ENCODE measurements at places on chromosomes 3 and 15.

- no peak for DNase-seq
Observed at GRCh38 chr3:10263646-10264363, 15.5 kb downstream of the TATDN2 start.

DNA sequence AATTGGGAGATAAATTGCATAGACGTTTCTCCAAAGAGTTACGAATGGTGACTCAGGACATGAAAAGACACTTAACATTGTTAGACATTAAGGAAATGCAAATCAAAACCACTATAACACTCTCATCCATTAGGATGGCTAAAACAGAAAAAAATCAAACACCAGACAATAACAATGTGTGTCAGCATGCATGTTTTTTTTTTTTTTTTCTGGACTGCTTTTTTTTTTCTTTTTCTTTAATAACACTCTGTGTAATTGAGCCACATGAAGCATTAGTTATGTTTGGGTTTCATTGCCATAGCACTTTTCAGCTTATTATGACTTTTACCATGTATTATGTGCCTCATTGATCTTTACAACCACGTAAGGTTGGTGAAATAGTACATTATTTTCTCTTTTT lies 95.0 kb downstream of the NFKBIZ start:
- DNase-seq, result no peak

DNA sequence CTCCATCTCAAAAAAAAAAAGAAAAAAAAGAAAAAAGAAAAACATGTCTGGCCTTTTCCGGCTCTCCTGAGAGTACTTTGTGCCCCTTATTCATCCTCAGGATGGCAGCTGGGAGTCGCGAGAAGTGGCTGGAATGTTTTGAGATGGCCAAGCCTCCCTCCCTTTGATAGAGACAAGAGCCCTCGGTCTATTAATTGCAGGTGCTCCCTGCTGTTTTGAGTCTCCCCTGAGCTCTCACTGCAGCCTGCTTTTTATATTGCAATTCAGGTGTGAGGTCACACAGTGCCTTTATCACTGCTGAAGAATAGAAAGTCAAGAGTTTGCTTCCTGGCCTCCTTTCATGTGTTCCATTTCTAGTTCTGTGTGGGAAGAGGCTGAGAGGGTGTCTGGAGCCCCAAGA lies 10.9 kb downstream of the CA12 start:
- no peak for DNase-seq

DNA sequence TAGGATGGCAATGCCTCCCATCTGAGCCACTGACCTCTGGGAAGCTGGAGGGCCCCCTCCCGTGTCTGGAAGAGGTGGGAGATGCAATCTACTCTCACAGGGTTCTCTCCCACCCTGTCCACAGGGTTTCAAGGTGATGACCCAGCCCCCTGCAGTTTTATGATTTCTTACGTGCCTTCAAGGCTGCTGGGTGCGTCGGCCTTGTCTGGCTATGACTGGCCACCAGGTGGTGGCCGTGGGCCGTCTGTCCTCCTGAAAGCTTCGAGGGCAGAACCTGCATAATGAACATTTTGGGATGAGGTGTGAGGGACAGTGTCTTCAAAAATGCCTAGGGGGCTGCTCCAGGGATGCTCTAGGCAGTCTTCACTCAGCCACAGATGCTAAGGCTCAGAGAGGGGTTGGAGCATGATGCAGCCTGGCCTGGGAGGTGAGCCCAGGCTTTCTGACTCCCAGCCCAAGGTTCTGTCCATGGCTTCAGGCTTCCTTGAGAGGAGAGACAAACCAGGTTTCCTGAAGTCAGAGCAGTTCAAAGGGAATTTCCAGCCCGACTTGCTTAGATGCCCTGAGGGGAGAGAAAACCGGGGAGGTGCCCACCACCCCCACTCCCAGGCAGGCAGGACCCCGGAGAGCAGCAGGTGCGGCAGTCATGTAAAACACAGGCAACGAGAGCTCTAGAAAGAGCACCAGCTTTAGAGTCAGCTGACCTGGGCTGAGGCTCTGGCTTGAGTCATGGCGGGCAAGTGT lies 18.7 kb downstream of the ISG20 start:
- peak; percentile 25 for DNase-seq

DNA sequence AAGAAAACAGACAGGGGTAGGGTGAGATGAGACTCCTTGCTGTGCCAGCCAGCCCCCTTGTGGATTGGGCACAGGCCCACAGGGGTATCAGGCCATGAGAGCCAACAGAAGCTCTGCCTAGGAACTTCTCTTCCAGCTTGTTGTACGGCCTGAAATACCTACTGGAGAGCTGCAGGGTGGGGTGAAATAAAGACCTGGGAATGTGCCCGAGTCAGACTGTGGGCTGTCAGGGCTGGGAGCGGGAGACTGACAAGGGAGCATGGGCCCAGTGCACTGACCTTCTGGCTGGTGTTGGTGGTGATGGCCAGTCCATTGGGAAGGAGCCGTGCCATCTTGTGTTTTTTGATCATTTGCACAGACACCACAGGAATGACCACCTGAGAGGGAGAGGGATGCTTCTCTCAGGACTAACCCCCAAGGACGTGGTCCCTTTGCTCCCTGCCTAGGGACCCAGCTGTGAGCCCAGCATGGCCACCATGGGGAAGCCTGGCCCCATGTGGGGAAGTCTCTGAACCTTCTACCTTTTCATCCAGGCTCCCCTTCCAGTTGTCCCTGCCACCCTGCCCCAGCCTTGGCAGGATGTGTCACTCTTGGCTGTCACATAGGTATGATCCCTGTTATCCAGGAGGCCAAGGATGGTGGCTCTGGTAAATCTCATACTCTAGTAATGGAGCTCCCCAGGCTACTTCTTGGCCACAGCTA lies 30.7 kb downstream of the GRAMD2A start:
- DNase-seq, result no peak

DNA sequence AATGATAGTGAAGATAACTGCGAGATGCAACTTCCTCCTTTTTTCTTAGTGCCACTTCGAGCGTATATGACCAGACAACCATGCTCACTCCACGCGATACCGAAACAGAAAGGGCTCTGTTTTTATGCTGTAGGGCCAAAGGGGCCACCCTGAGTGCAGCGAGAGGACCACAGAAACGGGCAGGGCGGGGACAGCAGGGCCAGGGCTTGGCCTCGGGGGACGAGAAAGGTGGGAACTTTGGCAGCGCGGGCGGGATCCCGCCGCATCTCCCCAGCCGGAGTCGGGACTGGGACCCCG lies 483 bp downstream of the VPS13C start:
- DNase-seq, result no peak

DNA sequence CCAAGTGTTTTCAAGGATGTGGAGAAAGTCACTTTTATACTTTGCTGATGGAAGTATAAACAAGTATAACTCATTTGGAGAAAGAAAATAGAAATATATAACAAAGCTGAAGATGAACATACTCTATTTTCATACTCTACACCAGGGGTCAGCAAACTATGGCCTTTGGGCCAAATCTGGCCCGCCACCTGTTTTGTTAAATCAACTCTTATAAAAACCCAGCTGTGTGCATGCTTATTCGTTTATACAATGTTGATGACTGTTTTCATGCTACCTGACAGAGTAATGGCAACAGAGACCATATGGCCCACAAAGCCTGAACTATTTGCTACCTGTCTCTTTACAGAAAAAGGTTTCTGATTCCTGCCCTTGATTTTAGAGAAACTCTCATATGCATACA lies 124.0 kb downstream of the NR1D2 start:
- no peak for DNase-seq

DNA sequence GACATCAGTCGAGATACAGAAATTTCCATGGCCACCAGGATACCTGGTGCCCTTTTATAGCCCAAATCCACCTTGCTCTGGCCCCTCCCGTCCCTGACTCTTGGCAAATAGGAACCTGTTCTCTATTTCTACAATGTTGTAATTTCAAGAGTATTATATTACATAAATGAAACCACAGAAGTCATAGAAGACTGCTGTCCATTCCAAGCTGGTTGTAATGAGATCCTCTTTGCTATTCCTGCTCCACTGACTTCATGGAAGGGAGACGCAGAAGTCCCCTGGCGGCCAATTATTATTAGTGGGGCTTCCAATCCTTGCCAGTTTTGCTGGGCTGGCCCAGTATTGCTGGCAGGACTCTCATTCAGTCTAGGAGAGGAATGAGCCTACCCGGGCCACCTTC lies 26.6 kb downstream of the DCP1A start:
- no peak for DNase-seq

- no peak for DNase-seq
Observed at GRCh38 chr3:194431554-194431953, 32.5 kb upstream of the GP5 start.

DNA sequence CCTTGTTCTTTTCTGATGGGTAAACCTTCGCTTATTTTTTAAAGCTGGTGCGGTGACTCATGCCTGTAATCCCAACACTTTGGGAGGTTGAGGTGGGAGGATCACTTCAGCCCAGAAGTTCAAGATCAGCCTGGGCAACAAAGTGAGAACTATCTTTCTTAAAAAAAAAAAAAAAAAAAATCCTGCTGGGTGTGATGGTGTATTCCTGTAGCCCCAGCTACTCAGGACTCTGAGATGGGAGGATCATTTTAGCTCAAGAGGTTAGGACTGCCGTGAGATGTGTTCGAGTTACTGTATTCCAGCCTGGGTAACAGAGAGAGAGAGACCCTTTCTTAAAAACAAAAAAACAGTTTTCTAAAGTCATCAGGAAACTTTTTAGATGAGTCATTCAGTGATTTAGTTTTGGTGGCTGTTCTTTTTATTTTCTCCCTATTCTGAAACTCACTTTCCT lies 37.7 kb downstream of the SLMAP start:
- DNase-seq, result no peak

DNA sequence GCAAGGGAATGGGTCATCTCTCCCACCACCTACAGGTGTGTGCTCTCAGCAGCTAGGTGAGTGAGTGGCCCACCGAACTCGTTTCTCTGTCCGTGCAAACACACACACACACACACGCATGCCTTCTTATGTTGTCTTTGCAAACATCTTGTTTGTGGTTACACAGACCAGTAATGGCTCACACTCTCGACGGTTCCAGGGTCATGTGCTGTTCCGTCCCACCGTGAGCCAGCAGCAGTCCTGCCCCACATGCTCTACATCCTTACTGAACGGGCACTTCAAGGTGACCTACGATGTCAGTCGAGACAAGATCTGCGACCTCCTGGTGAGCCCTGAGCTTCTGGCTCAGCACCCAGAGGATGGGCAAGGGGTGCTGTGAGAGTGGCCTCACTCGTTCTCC lies 4.3 kb downstream of the ITIH1 start:
- DNase-seq, result no peak

- DNase-seq, result no peak
Observed at GRCh38 chr3:20787005-20787404, 601.0 kb upstream of the SGO1 start.

DNA sequence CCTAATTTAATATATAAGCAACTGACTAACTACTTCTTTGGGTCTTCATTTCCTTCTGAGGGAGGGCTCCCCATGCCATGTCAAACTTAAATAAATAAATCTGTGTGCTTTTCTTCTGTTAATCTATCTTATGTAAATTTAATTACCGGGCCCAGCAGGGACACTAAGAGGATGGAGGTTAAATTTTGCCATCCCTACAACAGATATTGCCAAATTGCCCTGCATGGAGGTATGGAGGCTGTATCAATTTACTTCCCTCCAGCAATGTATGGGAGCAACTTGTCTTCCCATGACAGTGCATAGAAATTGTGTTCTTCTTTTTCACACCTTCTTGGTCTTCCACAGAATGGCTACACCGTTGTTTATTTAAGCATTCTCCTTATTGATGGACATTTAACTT lies 129.0 kb downstream of the NFKBIZ start:
- no peak for DNase-seq

GRCh38 chr3:2517500-2518172 lies 419.0 kb downstream of the CNTN4 start:
- no peak for DNase-seq

Measured in iPS DF 6.9 (cell line).